Activated gamma-delta T cell treated with anti-CD3 and anti-CD28 coated beads, Interleukin-2, amount 50 U/mL, for 16 hours (primary cell): ENCODE measurements at places on chromosomes 2 and 18.

DNA sequence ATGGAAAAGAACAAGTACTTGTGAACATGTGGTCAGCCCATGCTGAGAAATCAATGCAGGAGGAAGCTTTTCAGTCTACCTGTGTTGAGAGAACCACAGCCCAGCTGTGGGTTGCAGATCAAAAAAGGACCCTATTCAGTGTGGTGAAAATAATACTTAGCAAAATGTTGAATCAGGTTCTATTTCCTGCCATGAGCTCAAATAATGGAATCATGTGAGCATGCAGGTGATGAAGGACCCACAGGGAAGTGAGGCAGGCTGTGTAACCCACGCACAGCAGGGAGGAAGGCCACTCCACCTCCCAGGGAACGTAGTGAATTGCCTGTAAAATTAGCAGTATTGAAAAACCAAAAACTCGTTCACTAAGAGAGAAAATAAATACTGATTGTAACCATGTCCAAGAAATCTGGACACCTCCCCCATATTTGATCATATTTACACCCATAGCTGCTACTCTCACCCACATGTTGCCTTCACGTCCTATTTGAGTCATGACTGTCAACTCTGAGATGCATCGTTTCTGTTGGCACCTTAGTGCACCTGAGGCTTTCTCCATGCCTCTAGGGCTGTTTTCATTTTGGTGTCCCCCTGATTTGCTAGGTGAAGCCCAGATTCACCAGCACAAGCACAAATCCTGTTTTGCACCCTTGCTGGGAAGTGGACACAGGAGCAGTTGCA is 20.5 kb upstream of the BCL2L11 start:
- DNase-seq, result no peak

GRCh38 chr18:63315876-63316275 is 3.7 kb downstream of the BCL2 start:
- DNase-seq, result no peak

DNA sequence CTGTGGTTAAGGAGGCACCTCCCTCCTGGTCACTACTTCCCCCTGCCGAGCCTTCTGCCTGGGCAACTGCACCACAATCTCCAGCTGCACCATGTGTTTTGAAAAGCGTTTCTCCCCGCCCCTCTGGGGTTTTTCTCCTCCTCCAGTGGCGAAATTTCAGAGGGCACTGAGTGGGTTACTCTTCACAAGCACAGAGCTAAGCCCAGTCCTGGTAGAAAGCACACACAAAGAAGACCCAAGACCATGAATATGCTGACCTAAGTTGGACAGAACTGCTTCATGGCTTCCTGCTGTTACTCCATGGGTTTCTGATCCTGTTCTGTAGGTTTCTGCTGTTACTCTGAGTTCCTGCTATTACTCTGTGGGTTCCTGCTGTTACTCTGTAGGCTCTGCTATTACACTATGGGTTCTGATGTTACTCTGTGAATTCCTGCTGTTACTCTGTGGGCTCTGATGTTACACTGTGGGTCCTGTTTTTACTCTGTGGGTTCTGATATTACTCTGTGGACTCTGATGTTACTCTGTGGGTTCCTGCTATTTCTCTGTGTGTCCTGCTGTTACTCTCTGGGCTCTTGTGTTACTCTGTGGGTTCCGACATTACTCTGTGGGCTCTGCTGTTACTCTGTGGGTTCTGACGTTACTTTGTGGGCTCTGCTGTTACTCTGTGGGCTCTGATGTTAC is 216.6 kb downstream of the RTP5 start:
- no peak for DNase-seq

DNA sequence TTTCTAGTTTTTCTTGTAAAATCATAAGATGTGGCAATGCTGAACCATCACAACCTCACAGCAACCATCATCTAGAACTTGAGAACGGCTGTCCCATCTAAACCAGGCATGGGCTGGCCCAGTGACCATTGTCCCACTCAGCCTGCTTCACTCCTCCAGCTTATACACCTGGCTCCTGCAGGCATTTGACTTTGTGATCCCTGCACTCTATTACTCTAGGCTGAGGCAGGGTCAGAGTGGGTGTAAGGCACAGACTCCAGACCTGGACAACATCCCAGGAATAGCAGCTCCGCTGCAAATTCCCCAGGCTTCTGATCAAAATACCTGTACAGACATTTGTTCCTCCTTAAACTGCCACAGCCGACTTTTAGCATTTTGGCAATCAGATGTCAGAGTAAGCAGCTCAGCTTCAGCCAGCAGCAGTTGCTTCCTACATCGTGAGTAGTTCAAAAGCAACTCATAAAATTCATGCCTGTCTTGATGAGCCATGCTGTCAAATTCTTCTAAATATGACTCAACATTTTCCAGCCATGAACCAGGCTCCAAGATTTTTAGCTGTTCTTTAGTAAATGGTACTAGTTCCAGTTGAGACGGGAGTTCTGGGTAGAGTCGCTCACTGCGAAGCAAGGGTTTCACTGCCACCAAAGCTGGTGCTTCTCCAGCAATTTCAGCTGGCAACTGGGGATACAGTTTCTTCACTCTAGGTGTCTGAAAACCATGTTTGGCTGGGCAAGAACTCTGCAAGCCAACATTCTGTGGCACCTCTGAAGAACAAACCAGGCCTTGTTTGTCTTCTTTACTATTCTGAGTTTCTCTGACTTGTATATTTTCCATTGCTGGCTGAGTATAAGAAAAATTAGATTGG is 12.8 kb downstream of the EPG5 start:
- DNase-seq, result no peak

- no peak for DNase-seq
These were observed 111.6 kb upstream of the LTBP1 start for GRCh38 chr2:32835148-32835547.

- no peak for DNase-seq
These were observed 12.5 kb downstream of the FAP start for GRCh38 chr2:162230761-162231160.

- no peak for DNase-seq
These were observed 78.8 kb downstream of the EHBP1 start for GRCh38 chr2:62784341-62784740.

DNA sequence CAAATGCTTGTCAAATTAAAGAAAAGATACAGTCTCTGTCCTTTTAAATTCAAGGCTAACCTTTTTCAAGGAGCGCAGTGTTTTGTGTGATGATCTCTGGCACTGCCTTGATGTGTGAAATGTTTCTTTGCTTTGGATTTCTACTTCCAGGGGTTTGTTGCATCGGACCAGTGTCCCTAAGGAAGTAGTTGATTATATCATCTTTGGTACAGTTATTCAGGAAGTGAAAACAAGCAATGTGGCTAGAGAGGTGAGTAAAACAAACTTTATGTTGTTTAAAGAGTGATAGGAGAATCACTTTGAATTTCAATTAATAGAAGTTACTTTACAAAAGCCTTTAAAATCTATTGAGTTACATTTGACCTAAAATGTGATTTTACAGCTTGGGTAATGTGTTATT is 28.8 kb downstream of the HADHB start:
- DNase-seq, result no peak

DNA sequence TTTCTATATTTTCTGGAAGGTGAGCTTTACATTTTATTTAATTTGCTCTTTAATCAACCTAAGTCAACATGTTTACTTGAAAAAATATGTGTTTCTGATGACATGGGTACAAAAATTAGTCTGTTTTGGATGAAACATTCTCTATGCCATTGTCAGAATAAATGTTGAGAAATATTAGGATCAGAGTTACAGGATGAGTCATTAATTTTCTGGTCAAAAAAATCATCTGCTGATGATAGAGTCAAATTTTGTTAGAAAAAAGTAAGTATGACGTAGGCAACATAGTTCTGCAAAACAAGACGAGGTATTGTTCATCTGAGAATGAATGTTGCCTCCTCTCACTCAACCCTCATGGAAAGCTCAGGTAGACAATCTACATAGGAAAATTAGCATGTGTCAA is 107.6 kb upstream of the CAVIN2 start:
- no peak for DNase-seq

DNA sequence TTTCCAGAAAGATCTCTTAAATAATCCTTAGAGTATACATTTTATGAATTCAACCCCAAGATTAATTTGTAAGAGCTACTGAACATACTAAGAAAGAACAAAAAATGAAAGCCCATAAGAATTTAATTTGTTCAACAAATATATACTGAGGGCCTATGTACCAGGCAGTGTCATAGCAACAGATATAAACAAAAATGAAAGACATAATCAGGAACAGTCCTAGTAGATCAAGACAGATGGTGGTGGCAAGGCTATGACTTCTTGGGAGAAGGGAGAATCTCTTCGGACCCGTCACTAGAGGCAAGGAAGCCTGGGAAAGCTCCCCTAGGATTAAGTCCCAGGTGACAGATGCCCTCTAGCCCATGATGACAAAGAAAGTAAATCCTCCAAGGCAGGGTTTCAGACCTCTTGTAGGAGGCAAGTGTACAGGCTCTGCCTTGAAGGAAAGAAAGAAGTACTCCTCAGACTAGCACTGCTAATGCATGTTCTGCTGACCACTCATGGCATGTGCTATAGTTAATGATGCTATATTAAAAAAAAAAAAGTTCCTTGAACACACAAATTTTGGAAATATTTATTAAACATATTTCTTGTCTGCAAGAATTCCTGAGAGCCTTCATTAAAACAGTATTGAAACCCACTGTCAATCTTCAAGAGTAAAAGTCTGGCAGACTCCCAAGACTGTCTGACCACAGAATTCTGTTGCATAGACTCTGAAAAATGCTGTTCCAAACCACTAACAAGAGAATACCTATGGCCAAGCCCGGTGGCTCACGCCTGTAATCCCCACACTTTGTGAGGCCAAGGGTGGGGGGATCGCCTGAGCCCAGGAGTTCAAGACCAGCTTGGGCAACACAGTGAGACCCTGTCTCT is 31.5 kb downstream of the NOL10 start:
- no peak for DNase-seq
